GM18507 (cell line): ENCODE measurements at places on chromosomes 2 and 18.

DNA sequence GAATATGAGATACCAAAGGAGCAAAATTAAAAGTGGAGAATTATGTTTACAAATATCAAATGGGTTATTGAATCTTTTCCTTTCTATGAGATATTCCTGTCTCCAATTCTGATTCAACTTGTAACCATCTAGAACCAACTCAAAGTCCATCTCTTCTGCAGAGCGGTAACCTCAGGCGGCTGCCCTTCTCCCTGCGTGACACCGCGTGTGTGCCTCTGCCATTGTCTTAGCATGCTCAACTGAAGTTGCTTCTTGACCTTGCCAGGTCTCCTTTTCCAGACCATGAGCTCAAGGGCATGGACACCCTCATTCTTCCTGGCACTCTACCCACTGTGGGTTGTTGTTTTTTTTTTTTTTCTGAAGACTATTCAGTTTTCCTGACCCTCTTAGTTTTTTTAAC is 104.0 kb upstream of the FOSL2 start:
- DNase-seq = no peak

DNA sequence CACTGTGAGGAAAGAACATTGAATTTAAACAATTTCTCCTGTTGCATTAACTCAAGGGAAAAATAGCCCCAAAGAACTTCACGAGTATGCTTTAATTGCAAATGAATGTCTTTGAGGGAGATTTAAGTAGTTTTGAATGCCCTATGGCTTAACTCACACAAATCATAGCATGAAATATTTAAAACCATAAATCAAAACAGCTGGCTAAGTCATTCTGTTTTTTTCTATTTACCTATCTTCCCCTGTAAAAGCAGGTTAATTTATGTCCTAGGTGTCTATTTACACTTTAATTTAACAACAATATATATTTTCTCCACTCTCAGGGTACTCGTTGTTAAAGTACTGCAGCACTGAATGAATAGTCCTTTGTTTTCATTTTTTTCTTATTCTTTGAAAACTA is 118.8 kb upstream of the PIEZO2 start:
- DNase-seq = no peak

DNA sequence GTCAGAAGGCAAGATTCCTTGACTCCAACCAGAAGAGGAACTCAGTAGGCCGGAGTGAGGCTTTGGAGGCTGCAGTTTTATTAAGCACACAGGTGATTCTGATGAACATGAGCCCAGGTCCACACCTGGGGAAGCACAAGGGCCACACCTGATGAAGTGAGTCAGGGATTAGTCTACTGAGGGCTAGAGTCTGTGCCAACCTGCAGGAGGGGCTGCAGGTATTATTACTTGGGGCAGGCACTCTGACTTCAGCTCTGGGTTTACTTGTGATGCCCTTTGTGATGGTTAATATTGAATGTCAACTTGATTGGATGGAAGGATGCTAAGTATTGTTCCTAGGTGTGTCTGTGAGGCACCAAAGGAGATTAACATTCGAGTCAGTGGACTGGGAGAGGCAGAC is 75.2 kb upstream of the ZCCHC2 start:
- DNase-seq = no peak

DNA sequence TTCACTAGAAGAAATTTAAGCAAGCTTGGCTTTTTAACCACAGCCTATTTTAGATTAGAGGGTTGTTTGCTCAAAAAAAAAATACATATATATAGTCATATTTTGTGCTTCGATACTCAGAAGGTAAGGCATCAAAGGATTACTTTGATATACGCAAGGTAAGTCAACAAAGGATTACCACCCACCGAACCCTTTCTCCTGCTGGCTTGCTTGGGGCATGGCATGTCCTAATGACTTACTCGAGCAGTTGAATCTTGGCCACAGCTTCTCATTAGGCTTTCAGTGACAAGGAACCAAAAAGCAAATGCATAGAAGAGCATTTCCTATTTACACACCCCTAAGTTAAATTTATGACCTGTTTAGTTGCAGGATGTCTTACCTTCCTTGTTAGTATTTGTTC is 295.7 kb downstream of the AGAP1 start:
- DNase-seq = no peak

DNA sequence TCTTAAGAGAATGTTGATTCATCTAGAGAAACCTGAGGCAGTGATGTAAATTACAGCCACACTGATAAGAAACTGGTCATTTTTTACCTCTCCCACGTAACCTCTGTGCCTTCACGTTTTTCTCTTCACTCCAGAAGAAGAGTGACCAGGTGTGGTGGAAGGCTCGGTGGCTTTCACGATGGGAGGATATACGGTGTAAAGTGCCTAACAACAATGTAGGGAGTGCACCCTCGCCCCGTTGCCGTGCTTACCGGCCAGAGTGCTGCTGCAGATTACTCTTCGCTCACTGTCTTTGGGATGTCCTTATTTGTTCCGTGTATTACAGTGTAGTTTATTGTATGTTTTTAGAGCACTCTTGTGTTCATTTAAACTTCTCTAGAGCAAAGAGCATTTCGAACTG is 46.5 kb downstream of the NCK2 start:
- no peak for DNase-seq

- DNase-seq = no peak
Measured at GRCh38 chr18:8989855-8990254, 112.6 kb upstream of the NDUFV2 start.

DNA sequence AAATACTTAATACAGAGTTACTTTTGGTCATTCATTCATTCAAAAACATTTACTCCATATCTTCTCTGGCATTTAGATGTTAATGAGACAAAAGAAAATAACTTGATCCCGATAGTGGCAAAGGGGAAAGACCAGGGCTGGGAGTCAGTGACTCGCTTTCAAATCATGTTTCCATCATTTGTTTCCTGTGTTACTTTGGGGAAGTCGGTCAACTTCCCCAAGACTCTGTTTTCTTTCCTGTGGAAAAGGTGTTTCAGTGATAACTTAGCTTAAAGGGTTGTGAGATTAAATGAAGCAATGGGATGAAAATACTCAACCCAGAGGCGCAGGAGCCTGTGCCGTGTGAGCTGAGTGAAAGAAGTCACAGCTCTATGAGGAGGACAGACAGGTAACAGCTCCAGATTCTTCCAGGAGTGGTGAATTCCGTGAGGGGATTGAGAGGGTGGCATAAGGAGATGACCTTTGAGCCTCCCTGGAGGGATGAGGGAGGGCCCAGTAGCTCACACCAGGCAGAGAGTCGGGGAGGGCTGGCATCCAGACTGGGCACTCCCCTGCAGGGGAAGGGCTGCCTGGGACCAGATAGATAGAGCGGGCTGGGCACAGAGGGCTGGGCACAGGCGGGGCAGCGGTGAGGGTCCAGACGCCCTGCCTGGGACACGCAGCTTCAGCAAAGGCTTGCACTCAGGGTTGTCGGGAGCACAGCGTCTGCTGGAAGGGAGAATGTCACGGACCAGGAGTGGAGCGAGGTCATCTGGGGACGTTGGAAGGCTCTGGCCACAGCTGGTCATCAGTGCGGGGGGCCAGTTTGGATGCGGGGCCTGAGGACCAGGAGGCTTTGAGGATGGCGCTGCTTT is 70.1 kb downstream of the TSHZ1 start:
- no peak for DNase-seq

- DNase-seq = no peak
Measured at GRCh38 chr2:24228470-24228869, 53.6 kb downstream of the FAM228A start.

GRCh38 chr2:32806857-32807256 is 139.9 kb upstream of the LTBP1 start:
- DNase-seq = no peak

DNA sequence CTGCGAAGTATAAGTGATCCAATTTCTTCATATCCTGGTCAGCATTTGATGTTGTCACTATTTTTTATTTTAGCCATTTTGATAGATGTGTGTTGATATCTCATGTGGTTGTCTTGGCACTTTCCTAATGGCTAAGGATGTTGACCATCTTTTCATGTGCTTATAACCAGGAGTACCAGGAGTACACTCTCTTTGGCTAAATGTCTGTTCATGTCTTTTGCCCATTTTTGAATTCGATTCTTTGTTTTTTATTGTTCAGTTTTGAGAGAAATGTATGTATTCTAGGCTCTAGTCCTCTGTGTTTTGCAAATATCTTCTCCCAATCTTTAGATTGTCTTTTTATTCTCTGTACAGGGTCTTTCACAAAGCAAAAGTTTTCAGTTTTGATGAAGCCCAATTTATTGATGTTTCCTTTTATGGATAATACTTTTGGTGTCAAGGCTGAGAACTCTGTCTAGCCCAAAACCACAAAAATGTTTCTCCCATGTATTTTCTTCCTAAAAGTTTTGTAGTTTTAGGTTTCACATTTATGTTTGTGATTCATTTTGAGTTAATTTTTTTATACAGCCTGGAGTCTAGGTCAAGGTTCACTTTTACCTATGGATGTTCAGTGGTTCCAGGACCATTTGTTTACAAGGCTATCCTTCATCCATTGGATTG is 65.4 kb downstream of the SDC1 start:
- no peak for DNase-seq

GRCh38 chr2:101985101-101985792 is 6.5 kb upstream of the IL1R2 start:
- DNase-seq = no peak
